ENCODE measurements at places on chromosomes 2 and 18.

DNA sequence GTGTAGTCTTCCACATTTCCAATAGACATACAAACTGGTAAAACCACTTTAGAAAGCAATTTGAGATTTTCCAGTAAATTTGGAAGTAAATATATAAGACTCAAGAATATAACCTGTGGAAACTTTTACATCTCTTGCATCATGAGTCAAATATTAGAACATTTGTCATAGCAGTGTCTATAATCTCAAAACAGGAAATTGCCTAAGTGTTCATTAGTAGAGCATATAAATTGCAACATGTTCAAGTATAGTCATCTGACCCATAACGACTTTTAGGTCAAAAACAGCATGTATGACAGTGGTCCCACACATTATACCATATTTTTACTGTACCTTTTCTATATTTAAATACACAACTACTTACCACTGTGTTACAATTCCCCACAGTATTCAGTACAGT is 555.9 kb upstream of the VRK2 start:
- DNase-seq = no peak

DNA sequence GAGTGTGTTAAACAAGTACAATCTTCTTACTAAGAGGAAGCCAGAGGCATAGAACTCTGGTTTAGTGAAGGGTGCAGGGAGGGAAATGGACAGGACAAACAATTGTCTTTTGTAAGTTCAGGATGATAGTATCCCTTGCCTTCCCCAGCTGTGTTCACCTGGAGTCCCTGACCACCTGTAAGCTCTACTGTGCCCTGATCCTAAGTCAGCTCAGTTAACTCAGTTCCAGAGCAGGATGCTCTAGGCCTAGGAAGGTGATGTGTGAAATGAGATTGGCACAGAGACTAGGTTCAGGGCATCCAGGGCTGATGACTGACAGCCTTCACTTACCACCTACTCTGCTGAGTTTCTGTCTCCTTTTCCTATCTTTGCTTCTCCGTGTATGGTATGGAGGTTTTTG is 333.0 kb downstream of the SUCLG1 start:
- no peak for DNase-seq

DNA sequence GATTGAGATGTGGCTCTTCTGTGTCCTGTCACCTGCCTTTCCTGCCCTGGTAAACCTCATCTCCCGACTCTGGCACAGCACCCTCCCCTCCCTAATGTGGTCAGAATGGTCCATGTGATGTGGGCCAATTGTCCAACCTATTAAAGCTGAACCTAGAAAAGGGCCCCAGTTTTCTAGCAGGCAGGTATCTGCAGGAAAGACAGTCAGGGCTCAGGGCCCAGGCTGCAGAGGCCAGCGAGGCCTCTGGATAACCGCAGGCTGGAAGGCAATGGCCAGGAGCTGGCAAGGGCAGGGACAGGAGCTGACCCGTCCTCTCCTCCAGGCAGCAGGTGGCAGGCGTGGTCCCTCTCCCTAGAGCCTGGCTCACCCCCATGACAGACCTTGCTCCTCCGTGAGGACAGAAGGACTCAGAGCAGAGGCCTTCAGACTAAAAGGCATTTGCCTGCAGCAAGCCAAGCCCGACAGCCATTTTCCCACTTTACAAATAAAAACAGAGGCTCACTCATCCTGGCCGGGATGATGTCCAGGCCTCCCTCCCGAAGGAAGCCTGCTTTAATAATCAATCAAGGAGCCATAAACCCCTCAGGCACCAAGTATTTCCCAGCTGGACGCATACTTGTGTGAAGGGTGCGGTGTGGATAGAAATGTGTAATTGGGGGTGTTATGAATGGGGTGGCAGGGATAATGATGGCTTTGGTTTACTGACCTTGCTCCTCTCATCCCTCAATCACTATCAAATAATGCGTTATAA is 107.1 kb downstream of the TWIST2 start:
- DNase-seq = no peak

DNA sequence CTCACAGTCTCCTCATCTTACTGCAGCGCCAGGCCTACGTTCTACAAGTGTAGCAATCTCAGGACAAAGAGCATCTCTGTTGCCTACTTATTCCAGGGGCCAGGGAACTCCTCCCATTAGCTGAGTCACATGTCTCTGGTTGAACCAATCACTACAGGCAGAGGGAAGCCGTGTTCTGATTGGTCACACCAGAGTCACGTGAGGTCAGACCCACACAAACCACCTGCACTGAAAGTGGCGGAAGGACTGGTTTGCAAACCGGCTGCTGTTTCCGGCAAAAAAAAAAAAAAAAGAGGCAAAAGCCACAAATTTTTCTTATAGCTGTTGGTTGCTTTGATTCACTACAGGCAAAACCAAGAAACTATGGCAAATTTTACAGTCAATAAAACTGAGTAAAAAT is 21.9 kb upstream of the USP14 start:
- DNase-seq = no peak

- no peak for DNase-seq
Measured at GRCh38 chr2:9820020-9820973, 23.0 kb upstream of the TAF1B start.

GRCh38 chr2:240195316-240195861 is 54.9 kb upstream of the OTOS start:
- DNase-seq = no peak

DNA sequence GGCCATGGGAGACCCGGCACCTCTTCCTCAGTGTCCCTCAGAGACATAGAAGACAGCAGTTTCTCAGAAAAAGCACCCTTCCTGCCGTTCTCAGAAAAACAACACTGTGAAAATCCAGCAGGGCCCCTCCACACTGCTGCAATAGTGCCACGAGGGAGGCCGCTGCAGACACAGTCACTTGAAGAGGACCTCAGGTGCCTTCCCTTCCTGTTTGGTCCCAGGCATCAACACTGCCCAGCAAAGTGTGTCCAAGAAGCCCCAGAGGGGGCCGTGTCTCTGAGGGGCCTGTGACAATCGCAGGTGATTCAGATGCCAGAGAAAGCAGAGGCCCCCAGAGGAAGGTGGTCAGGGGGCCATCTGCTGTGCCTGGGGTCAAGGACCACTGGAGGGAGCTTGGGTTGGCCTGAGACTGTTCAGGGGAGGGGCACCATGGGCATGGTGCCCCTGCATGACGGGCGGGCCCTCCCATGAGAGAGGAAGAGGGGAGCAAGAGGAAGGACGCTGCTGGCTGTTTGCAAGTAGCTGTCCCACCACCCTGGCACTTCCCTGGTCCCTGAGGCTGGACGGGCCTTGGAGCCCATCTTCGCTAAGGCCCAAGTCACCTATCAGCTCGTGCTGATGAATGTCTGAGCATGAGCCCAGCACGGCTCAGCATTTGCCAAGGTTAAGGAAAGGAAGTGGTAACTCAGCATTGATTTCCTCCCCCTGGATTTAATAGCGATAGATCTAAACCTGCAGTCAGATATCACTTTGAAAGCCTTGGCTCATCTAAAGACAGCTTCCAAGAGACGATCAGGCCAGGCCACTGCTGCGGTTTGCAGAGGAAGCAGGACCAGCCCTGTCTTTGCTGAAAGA is 9.1 kb downstream of the TWIST2 start:
- no peak for DNase-seq
